Subcutaneous adipose tissue (tissue), 4 donors: ENCODE measurements at places on chromosomes 7 and 10. TPM values are rescaled to one million over a fixed set of nuclear protein-coding genes. Genes with fewer than 3 reads are reported as not detected.

GPR15LG gene
- not detected for total RNA-seq

FAM170B gene
- not detected for total RNA-seq

DNAJB9 gene
- total RNA-seq, result 14.3 TPM

CALN1 gene
- 0.22 TPM for total RNA-seq

MYH16 gene
- not detected for total RNA-seq

SEMA3D gene
- 3.1 TPM for total RNA-seq

NODAL gene
- total RNA-seq, result not detected

CALCR gene
- not detected for total RNA-seq

PTN gene
- not detected for total RNA-seq

ATP6V0A4 gene
- total RNA-seq, result not detected

TMEM270 gene
- not detected for total RNA-seq

OPALIN gene
- total RNA-seq, result not detected

ERVW-1 gene
- total RNA-seq, result not detected

PLCE1 gene
- 7.5 TPM for total RNA-seq

FOXI2 gene
- total RNA-seq, result not detected

FZD8 gene
- 0.85 TPM for total RNA-seq

BAMBI gene
- total RNA-seq, result 1.1 TPM

DGKI gene
- total RNA-seq, result 7.3 TPM

FAM25C gene
- total RNA-seq, result not detected
